Lower lobe of right lung (tissue), 2 donors: ENCODE measurements at places on chromosomes 5 and 9. TPM values are rescaled to one million over a fixed set of nuclear protein-coding genes. Genes with fewer than 3 reads are reported as not detected.

Gene SLC6A19
- total RNA-seq, result not detected

DNA sequence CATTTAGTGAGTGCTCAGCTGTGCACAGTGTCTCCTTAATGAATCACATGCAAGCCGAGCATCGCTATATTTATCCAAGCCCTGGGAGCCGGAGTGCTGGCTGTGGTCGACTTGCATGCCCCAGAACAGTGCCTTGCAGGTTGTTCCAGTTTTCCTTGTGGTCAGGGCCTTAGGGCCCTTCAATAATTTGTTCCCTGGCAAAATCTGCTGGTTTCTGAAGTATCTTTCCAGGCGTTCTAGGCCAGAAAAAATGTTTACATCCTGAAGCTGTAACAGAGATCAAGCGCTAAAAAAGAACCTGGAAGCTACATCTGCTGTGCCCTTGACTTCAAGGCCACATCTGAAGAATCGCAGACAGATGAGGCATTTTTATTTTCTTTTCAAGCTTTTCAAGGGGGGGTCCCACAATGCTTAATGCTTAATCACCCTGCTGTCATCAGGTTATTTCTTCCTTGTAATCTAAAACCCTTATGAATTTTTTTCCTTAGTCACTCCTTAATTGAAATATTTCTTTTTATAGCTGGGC is 105.8 kb downstream of the DOCK2 start:
- H3K4me3 ChIP-seq, result no peak overlapping the region
- H3K4me1 ChIP-seq, result no peaks in the 10 kb centered on the region
- H3K27ac ChIP-seq, result no peak overlapping the region
- H3K36me3 ChIP-seq, result peaks cover 5% of the 10 kb centered on the region
- DNase-seq, result no peak

Gene DRD1
- total RNA-seq, result 0.62 TPM

DNA sequence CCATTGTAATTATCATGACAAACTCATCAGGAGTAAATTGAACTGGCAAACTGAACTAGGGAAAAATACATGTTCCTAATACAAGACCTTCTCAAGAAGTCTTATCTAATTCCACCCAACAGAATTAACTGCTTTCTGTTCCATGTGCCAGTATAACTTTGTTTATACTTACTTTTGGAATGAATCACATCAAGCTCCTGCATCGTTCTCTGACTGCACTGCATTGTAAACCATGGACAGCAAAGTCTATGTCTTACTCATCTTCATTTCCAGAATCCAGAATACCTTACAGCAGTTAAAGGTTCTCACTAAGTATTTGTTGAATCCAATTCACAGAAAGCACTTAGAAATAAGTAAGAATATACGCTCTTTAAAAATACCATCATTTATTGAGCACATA is 102.8 kb downstream of the PLK2 start:
- H3K4me3 ChIP-seq, result no peak overlapping the region
- DNase-seq, result no peak
- H3K4me1 ChIP-seq, result no peaks in the 10 kb centered on the region
- H3K27ac ChIP-seq, result no peak overlapping the region
- no peaks in the 10 kb centered on the region for H3K27me3 ChIP-seq
- no peaks in the 10 kb centered on the region for H3K36me3 ChIP-seq

Gene MLANA
- total RNA-seq, result not detected

DNA sequence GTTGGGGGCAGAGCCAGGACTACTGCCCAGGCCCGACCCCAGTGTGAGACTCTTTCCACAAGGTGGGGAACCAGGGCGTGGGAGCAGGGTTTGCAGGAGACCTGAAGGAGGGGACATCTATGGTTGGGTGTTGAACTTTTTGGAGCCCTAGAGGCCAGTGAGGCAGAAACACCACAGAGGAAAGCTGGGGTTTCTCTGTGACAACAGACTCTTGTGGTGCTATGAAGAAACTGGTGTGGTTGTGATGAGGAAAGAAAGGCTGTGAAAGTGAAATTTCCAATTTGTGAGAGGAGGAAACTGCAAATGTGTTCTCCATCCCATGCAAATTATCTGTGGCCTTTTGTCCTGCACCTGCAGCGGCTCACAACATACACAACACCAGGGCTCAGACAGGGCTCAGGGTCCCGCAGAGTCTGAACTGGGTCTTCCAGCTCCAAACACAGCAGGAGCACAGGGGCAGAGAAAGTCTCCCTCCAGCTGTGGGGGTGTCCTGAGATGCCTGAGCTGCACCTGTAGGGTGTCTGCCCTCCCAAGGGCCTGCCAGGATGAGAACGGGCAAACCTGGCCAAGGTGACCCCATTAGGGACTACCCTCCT is 51.4 kb upstream of the GRHPR start:
- H3K4me3 ChIP-seq, result no peak overlapping the region
- H3K36me3 ChIP-seq, result no peaks in the 10 kb centered on the region
- no peaks in the 10 kb centered on the region for H3K27me3 ChIP-seq
- H3K4me1 ChIP-seq, result no peaks in the 10 kb centered on the region
- H3K27ac ChIP-seq, result no peak overlapping the region
- DNase-seq, result no peak

- no peaks in the 10 kb centered on the region for H3K27me3 ChIP-seq
- no peak overlapping the region for H3K27ac ChIP-seq
- H3K4me1 ChIP-seq, result no peaks in the 10 kb centered on the region
- H3K4me3 ChIP-seq, result no peak overlapping the region
- no peaks in the 10 kb centered on the region for H3K36me3 ChIP-seq
These were observed 84.9 kb downstream of the TRPM3 start for GRCh38 chr9:71036501-71036900.
